Activated CD8-positive, alpha-beta memory T cell treated with anti-CD3 and anti-CD28 coated beads, Interleukin-2, amount 50 U/mL, for 48 hours (primary cell): ENCODE measurements at places on chromosomes 12 and 14.

- no peak for DNase-seq
Observed at GRCh38 chr12:82174936-82175335, 183.3 kb downstream of the CCDC59 start.

- no peak for DNase-seq
Observed at GRCh38 chr14:46322076-46322475, 329.5 kb downstream of the RPL10L start.

DNA sequence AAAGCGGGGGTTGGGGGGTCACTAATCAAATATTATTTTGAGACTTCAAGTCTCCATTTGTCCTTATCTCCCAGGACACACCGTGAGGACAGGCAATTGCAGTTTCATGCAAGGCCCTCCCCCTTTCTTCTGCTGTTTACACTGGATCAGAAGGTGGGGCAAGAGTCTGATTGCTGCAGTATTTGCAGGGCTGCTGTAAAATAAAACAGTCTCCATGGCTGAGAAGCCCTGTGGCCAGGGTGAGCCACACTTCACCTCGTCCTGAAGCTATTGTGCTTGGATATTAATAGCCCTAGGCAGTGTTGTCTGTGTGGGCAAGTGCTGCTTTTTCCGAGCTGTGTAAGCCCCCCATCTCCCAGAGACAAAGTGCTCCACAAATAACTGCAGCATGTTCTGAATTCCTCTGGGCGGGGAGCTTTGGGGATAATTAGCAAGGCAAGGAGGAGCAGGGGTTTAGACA lies 187.4 kb upstream of the NTF3 start:
- no peak for DNase-seq

DNA sequence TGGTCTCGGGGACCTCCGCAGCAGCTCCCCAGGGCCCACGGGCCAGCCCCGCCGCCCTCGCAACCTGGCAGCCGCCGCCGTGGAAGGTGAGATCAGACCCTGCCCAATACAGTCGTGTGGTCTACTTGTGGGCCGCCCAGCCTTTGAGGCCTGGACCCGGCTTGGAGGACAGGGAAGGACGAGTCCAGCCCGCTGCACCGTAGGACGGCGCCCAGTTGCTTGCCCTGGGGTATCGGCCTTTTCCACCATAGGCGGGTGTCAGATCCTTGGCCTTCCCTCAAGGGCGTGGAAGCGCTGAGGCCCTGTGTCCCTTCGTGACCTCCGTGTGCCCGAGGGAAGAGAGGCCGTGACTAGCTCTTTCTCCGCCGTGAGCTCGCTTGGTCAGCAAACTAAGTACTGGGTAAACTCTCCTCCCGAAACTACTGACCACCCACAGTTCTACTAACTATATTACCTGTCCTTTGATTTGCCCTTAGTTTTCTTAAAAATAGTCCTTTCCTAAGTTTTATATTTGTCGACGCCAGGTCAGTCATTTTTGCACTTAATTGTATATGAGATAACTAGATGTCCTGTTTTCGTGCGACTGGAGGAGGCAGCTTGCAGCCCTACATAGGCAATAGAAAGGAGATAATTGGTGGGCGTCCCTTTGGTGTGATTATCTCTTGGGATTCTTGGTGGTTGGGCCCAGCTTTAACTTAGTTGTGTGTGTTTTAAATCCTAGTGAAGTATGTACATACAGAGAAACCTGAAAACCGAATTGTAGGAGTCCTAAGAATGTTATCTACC lies 757 bp downstream of the SLC25A3 start:
- no peak for DNase-seq

- DNase-seq = no peak
Observed at GRCh38 chr14:55341781-55342180, 69.8 kb downstream of the ATG14 start.
